ENCODE measurements at places on chromosomes 16 and 17. TPM values are rescaled to one million over a fixed set of nuclear protein-coding genes. Genes with fewer than 3 reads are reported as not detected.

BMERB1 gene
- total RNA-seq: 11.2 TPM

TMEM231 gene
- total RNA-seq: 10.7 TPM

C1QTNF8 gene
- not detected for total RNA-seq

TRIM65 gene
- total RNA-seq: 31.9 TPM

EVI2B gene
- total RNA-seq: 0.13 TPM

All from dermis microvascular lymphatic vessel endothelial cell (primary cell).